ENCODE measurements at places on chromosomes 12 and 14.

- no peak for DNase-seq
These were observed 6.5 kb upstream of the CDK2AP1 start for GRCh38 chr12:123278101-123278627.

DNA sequence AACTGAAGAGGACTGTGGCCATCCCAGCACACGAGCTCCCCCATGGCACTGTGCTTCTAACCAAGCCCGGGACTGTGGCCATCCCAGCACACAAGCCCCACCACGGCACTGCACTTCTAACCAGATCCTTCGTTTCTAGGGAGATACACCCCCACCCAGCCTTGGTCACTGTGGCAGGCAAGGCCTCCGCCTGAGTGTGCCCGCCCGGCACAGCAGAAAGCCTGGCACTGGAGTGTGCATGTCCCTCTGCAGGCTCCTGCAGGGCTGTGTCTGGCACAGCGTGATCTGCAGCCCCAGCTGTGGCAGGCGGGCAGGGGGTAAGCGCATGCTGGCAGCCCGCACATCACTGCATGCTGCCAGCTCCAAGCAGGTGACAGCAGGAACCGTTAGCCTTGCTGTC lies 49.8 kb downstream of the CCDC85C start:
- peak; percentile 69 for DNase-seq

GRCh38 chr14:70045844-70046535 lies 142.8 kb downstream of the SLC8A3 start:
- peak; percentile 84 for DNase-seq

GRCh38 chr12:75711271-75711670 lies 199.9 kb upstream of the KRR1 start:
- DNase-seq = no peak

GRCh38 chr14:59018978-59019377 lies 169.5 kb upstream of the DAAM1 start:
- DNase-seq = no peak

DNA sequence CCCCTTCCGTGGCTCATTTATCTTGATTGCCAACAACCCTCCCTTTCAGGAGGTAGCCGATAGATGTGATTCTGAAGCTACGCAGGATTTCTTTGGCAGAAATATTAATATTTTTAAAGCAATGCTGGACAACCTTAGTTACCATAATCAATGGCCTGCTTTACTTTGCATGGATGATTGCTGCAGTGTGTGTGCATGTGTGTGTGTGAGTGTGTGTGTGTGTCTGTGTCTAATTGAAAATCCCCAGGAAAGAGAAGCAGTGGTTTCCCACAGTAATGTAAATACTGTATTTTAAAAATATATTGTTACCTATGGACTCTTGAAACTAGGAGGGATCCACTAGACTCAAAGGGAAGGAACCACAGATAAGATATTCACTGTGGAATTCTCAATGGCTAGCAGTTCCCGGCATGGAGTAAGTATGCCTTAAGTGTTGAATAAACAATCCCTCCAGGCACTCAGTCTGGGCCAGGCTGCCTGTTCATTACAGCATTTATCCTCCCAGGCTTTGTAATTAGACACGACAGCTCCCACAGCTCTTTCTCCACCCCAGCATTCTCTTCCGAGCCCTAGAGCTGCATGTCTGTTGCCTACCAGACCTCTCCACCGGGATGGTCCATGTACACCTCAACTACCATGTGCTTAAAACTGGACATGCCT lies 22.5 kb upstream of the C14orf132 start:
- DNase-seq = no peak

DNA sequence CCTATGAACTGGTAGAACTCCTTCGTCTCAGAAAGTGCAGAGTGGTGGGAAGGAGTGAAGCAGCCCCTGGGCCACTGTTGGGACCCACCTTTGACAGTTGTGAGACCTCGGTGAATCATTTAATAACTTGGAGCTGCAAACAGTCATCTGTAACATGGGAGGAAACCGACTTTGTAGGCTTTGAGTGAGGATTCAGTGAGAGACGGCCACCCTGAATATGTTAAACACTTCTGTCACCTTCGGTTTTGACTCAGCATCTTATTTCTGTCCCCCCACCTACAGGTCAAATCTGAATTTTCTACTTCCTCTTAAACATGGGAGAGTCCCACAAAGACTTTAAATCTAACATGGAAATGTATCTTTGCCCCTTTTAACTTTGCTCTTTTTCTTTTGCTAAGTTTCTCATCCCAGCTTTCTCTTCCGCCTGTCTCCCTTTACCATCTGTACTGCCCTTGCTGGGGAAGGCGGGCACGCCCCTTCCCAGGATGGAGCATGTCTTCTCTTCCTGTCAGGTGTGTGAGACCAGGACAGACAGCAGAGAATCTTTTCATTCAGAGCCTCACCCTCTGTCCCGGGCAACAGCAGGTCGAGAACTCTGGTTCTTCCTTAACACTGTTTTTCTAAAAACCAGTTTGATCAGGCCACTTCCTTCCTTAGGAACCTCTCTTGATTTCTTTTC lies 37.1 kb downstream of the ZC3H14 start:
- no peak for DNase-seq

DNA sequence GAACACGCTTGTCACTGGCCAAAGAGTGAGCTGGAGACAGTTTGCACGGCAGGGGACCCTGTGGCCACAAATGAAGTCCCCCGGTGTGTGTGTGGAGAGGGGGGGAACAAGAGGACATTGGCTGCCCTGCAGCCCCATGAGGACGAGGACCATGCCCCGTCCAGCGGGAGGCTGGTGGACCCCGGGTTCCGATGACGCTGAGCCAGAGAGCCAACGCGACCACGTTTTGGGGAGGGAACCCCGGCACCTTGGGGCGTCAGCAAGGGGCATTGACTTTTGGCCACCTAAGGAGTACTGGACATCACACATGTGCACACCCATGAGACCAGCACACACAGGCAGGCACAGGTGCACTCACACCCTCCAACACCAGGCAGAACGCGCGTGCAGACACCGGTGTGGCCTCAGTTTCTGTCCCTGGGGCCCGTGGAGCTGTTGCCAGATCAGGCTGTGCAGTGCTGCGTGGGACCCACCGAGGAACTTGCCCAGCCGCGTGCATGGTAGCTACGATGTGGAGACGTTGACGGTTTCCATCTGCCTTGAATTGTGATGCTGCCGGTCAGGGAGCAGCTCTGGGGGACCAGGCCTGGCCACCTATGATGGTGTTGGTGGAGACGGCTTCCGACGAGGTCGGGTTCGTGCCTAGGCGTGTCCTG lies 26.5 kb downstream of the NOC4L start:
- no peak for DNase-seq

DNA sequence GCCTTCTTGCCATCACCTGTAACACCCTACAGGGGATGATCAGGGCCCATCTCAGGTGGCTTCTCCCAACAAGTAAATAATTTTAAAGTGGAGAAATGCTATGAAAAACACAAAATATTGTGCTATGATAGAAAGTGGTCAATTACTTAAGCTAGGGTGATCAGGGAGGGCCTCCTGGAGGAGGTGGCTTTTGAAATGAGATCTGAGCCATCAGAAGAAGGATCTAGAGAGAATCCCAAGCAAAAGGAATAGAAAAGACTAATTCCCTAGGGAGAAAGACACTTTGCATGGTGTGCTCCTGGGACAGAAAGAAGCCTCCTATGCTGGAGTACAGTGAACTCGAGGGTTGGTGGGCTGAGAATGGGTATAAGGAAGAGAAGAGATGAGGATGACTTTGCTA lies 7.5 kb upstream of the C14orf132 start:
- no peak for DNase-seq

GRCh38 chr12:27896419-27896990 lies 76.0 kb downstream of the PTHLH start:
- no peak for DNase-seq

GRCh38 chr12:42201063-42201462 lies 37.0 kb downstream of the YAF2 start:
- no peak for DNase-seq

DNA sequence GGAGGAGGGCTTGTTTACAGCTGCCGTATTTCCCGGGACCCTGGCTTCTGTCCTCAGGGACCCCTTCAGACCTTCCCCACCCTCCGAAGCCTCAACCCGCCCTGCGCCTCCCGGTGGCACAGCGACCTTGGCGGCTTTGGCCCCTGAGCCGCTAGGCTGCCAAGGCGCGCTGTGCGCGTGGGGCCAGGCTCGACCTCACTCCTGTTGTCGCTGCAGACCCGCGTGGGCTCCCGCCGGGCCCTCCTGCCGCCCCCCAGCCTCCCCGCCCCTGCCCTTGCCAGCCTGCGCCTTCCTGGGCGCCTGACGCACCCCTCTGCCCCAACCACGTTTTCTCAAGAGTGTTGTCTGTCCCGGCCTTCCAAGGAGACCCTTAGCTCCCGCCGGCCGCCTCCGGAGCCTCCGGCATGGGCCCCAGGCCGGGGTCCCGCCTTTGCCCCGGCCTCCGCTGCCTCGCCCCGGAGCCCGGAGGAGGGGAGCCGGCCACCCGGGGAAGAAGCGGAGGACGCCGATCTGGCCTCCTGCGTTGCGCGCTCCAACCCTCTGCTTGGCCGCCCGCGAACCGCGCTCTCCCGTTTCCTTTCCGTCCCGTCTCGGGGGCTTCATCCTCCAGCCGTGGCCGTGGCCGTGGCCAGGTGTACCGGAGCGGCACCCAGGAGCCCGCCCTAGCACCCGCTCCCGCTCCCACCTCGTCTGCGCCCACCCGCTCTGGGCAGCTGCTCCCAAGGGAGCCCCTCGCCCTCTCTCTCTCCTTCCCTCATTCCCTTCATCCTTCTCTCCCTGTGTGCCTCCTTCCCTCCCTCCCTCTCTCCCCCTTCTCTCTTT lies 19.9 kb downstream of the PPP2R5C start:
- DNase-seq = no peak

DNA sequence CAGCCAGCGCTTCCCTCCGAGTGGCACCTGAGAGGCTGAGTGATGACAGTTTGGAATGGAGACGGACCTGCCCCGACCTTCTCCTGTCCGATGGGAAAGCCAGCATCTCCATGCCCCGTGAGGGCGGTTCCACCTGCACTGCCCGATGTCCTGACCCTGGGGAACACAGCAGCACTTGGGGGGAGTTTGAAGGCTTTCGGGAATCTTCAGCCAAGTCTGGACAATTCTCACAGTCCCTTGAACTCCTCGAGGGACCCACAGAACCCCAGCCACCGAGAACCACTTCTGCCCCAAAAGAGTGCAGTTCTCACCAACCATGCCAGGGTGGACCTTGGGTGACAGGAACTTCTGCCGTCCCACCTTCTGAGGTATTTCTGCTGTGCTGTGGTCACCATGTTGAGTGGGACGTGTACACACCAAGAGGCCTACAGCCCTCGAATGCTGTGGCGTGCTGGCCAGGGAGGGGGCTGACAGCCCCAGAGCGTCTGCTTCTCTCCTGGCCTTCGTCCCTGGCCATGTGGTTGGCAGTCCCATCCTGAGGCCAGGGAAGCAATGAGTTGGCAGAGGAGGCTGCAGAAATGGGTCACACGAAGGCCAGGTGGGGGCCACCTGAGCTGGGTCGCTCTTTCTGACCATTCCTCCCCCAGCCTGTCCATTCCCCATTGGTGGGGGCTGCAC lies 1.0 kb downstream of the CLBA1 start:
- DNase-seq = no peak

DNA sequence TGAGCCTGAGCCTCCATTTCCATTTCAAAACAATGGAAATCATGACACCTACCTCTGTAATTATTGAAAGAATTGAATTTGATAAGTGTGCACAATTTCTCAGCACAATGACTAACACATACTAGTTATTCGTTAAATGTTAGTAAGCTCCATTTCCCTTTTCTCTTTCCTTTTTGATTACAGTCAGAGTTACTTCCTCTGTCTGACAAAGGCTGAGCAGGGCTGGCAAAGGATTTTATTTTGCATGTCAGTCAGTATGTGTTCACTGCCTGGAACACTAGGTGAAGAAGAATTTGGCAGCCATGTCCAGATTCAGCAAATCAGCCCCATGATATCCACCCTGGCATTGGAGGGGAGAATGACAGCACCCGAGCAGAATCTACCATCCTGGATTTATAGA lies 12.2 kb upstream of the RHOJ start:
- no peak for DNase-seq

DNA sequence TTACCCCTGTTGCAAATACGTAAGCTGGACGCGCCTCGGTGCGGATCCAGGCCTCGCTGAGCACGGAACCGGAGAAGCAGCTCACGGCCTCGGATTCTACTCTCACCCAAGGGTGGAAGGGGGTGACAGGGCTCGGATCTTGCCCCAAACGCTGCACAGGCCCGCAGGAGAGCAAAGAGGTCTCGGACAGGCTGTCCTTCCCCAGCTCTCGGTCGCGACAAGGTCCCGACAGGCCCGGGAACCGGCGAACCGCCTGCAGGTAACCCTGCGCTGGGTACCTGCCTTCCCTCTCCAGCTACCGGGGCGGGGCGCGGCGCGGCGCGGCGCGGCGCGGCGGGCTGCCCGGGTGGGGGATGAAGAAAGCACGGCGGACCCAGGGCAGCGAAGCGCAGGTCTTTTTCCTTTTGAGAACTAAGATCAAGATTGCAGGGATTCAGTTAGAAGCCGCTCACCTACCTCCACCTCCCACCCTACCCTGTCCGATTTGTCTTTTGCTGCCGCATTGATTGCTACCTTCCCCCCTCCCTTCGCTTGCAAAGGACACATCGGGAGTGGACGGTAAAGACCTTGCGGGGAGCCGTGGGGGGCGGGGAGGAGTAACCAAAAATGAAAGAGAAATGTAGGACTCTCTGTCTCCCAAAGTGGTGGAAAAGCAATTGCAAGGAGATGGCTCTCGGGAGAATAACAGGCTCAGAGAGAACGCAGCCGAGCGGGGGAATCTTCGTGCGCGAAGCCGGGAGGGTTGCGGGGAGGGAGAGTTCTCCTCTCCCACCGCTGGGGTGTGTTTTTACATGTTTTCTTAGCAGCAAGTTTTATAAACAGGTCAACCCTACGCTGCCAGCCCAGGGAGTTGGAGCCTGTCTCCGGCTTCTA lies 8.4 kb upstream of the TBX3 start:
- DNase-seq = no peak

GRCh38 chr14:74472601-74473000 lies 20.5 kb downstream of the NPC2 start:
- DNase-seq = no peak

GRCh38 chr12:810671-811415 lies 58.5 kb downstream of the WNK1 start:
- DNase-seq = no peak

- no peak for DNase-seq
These were observed 2.5 kb downstream of the HNRNPA1 start for GRCh38 chr12:54282949-54283593.

- DNase-seq = no peak
These were observed 5.2 kb downstream of the KRT86 start for GRCh38 chr12:52279422-52280318.

Measured in dorsolateral prefrontal cortex (tissue), 122 donors.